ENCODE measurements at places on chromosomes 12 and 14.
A peak's percentile ranks its signal among the peaks of the same experiment; 100 is the strongest.

GRCh38 chr14:25411781-25412757, 362.1 kb upstream of the STXBP6 start:
- no peak for DNase-seq

DNA sequence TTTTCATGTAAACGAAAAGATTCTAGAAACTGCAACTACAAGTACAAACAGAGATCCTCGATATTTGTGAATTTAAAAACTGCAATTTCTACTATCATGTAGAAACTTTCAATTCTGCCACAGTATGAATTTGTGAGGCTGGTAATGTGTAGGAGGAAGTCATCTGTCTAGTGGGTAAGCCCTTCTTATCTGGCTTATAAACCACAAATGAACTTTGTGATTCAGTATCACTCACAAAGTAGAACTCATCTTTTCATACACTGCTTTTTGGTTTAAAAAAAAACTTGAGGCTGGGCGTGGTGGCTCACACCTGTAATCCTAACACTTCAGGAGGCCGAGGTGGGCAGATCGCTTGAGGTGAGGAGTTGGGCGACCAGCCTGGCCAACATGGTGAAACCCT, 20.7 kb downstream of the GTF2A1 start:
- no peak for DNase-seq

DNA sequence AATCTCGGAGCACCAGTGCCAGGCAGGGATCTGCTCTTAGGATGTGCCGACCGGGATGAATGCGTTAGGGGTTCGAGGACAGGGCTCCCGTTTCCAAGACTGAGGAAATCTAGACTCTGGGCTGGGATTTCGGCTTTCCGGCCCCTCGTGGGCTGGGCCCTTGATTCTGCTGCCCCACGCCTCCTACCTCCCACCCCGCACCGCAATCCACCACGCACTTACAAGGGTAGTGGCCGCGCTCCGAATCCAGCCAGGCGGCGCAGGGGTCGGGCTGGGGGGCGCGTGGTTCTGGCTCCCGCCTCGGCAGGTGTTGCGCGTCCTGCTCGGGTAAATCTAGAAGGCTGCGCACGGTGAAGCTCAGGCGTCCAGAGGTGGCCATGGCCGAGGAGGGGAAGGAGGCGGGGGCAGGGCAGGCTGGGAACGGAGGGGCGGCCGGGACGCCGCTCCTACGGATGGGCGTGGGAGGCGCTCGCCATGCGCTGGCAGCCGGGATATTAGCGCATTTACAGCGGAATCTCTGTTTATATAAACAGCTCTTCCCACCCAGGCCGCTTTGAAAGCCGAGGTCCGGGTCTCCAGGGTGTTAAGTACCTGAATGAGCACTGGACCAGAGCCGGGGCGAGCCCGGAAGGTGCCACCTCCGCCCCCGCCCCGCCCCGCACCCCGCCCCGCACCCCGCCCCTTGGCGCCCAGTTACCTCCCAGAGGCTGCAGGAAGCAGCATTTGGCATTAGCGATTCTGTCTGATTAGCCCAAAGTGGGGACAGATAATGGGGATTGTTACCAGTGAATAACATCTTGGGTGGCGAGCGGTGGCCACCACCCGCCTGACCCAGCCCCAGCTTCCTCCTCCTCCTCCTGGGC, at the start of gene NKX2-8:
Gene NKX2-8 (minus strand): TSS at position 604 of the 863 bp plus-strand sequence. CDS start 225 bp downstream, at position 379.
- no peak for DNase-seq

DNA sequence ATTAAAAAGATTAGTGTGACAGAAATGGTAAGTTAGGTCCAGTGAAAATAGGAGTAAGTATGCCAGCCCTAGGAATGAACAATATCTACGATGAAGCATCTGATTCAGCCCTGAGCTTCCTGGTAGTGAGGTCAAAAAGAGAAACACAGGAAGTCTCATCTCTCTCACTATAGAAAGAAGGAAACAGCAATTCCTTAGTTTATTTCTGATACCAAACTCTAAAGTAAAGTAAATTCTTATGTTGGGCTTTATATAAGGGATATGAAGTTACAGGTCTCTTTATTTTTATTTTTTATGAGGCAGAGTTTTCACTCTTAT, 76.7 kb upstream of the RFLNA start:
- DNase-seq, result no peak

DNA sequence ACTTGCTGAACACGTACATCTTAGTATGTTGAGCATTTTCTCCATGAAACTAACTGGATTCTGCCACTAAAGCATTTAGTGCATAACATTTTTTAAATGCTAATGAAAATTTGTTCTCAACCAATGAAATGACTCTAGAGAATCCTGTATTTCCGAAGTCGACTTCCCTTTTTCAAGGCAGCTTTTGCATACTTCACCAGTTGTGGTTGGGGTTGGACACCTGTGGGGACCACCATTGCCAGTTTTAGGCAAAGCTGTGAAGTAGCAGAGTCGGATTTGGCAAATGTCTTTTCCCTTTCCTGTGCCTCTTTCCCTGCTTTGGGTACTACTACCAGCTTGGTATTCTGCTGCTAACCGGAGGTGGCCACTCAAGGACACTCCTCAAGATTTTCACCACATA, 349.2 kb downstream of the BCAT1 start:
- DNase-seq, result no peak

- DNase-seq, result no peak
These were observed 874 bp downstream of the CDC42BPB start for GRCh38 chr14:103056322-103057027.

DNA sequence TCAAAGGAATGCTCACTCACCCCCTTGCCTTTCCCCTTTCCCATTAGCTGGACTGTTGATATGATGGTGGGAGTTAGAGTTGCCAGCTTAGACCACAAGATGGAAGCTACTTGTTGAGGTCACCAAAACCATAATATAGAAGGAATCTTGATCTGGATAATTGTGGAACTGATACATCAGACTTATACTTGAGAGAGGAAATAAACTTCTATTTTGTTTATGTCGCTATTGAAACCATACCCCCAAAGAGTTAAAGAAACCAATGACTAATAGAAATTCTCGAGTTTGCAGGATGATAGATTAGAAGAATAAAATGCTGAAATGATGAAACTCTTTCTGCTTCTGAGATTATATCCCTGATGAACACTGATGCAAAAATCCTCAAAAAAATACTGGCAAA, 37.9 kb downstream of the TDG start:
- no peak for DNase-seq

DNA sequence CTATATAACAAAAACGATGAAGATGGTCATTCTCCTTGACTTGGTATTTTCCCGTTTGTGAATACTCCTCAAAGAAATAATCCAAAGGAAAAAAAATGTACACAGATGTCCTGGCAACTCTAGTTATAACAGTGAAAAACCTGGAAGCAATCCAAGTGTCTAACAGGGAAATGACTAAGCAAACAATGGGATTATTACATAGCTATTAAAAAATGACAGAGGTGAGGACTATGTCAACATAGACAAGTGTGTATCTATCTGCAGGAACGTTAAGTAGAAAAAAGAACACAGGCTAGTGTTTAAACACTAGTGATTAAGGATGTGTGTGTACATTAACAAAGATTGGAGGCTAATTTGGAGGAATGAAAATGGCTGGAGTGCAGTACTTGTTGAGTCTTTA, 5.9 kb upstream of the APOLD1 start:
- no peak for DNase-seq

GRCh38 chr14:56992332-56992820, 182.1 kb upstream of the OTX2 start:
- DNase-seq, result no peak

GRCh38 chr12:23581913-23582312, 367.6 kb downstream of the SOX5 start:
- DNase-seq, result no peak

DNA sequence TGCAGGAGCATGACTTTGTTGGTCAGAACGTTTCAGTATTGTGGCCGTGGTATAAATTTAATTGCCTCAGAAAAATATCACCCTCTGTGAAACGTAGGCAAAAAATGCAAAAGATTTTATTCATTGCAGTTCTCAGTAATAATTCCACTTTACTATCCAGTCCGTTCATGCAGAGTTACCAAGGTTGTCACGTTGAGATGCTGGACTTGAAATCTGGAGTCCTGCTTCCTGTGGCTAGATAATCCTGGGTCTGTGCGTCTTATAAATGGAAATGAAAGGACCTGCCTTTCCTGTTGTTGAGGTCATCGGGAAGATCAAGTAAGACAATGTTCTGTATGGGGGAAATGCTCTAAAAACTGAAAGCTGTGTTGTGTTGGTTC, 1.3 kb upstream of the AVPR1A start:
- DNase-seq, result no peak

DNA sequence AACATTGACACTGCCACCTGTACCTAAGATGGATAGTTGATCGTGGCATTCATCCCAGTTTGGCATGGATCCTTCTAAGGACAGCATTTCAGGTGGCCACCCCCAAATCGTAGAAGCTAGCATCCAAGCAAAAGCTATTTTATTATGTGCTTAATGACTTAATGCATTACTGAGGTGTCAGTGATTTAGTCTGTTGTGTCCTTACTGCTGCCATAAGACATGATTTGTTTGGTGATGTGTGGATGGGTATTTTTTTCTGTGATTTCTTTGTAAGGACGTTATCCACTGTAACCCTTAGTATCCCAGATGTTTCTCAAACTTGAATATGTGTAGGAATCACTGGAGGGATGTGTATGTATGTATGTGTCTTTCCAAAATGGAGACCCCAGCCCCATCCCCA, 81.2 kb upstream of the EVL start:
- DNase-seq, result no peak

- no peak for DNase-seq
These were observed 63.3 kb downstream of the PPP1R12A start for GRCh38 chr12:79871621-79872020.

DNA sequence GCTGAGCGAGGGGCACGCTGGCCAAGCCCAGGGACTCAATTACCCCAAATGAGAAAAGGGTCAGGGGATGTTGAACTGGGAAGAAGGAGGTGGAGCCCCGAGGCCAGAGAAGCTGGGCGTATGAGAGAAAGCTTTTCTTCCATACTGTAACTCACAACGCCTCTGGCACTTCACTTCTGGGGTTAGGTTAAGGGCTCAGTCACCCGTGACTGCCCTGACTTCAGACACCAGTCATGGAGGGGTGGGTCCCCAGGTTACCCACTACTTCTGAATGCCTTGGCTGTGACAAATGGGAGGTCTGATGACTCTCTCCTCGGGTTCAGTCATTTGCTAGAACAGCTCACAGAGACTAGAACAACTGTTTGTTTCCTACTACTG, 5.5 kb upstream of the GPR132 start:
- no peak for DNase-seq

DNA sequence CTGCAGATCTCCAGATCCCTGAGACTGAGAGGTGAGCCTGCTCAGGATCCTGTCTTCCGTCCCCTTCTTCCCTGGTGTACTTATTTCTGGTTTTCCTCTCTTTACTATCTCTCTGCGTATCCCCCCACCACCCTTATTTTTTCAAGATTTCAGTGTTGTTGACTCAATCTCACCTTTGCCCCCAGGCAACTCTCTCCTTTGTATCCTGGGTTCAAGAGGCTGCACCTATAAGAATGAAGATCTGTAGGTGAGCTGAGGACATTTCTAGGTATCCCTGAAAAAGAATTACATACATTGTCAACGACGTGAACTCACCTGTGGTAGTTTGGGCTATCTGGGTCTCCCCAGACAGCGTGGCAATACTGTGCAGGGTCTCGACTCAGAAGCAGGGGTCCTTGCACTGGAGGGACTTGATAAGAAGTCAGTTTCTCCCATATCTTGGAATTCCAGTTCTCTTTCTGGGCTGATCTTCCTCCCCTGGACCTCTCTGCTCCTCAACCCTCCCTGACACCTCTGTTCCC, 659 bp downstream of the CIROP start:
- DNase-seq, result no peak

DNA sequence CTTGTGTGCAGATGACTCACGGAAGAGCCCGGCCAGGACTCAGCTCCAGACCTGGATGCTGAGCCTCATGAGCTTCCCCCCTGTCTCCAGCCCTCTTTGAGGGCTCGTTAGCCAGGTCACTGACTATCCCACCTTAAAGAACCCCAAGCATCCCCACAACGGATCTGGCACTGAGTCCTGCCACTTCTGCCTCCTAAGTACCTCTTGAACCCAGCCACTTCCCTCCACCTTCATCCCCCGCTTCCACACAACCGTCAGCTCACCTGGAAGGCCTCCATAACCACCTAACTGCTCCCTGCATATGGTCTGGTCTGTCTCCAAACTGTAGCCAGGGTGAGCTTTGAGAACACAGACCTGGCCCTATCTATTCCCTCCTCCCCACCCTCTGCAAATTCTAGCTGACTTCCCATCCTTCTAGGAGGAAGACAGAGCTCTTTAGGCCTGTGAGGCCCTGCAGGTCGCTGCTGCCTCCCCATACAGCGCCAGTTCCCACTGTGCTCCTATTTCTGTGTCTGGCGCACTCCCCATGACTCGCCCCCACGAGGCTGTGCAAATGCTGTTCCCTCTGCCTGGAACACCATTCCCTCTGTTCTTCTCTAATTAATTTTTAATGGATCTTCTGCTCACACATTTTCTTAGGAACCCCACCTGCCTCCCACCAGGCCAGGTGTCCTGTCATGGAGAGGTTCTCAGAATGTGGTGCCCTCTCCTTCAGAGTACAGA, 2.9 kb upstream of the HSP90AA1 start:
- no peak for DNase-seq

- DNase-seq, result no peak
These were observed 888 bp downstream of the C1QL4 start for GRCh38 chr12:49335955-49336644.

DNA sequence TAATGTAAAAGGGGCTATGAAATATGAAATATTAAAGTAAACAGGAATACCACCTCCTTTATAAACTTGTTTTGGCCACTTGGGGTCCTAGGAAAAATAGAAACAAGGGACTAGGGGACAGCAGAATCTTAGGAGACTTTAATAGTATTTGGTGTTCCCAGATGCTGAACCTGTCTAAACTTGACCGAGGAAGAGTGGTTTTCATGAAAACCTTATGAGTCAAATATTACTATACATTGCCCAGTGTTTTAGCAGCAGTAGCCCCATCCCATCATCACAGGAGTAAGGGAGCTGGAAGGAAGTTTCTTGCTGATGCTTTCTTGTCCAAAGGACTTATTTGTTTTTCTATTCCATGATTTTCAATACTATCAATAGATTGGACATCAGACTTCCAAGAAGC, 177.5 kb upstream of the CAND1 start:
- DNase-seq, result no peak

GRCh38 chr12:121579190-121579791, 1.5 kb downstream of the KDM2B start:
- peak; percentile 11 for DNase-seq

DNA sequence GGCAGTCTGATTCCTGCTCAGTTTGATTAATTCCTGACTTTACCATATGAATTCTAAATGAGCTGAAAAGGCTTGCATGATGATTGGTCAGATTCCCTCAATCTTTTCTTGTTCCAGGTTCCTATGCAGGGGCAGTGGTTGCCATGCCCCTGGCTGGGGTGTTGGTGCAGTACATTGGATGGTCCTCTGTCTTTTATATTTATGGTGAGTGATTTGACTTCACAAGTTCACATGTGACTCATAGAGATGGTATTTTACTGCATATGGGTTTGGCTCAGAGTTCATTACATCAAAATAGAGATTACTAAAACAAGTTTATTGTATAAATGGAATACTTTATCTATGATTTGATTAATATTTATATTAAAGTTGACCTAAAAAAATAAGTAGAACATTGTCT, 44.8 kb downstream of the SLC17A8 start:
- DNase-seq, result no peak

All from prostate gland (tissue), 2 donors.